GOT3 (cell line): ENCODE measurements at places on chromosomes 13 and 19.

GRCh38 chr13:93466502-93467036, 240.0 kb downstream of the GPC6 start:
- no peak for DNase-seq

DNA sequence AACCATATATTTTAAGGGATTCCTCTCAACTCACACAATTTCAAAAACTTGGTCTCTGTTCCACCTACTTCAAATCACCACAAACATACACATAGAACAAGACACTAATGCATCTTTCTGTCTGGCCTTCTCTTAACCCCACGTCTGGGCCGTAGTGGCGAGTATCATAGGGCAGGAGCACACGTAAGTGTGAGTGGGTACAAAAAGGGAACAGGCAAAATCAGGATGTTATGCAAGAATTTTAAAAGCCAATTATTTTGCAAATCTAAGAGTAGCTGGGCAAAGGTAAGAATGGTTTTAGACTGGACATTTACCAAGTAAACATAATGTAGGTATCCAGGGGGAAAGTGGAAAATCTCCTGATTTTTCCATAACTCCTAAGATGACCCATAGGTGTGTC, 35.1 kb downstream of the MTMR6 start:
- no peak for DNase-seq

GRCh38 chr19:3778899-3779723, 7.1 kb downstream of the MATK start:
- DNase-seq, result no peak

GRCh38 chr13:97134364-97135095, 87.6 kb upstream of the MBNL2 start:
- DNase-seq, result no peak

DNA sequence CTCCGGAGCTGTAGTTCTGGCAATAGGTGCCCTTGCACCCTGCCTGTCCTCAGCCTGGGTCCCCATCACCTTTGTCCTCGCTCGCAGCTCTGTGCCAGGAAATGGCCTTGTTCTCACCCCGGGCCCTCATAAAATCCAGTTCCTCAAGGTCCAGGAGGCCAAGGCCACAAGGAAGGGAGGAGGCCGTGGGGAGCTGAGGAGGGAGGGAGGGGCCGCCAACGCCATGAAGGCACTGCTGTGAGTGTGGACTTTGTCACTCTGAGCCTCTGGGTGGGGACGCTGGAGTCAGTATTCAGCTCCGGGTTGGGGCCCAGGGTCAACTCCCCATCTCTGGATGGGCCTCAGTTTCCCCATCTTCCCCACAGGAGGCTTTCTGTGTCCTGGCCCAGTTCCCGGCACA, 9.2 kb upstream of the GNA11 start:
- no peak for DNase-seq

DNA sequence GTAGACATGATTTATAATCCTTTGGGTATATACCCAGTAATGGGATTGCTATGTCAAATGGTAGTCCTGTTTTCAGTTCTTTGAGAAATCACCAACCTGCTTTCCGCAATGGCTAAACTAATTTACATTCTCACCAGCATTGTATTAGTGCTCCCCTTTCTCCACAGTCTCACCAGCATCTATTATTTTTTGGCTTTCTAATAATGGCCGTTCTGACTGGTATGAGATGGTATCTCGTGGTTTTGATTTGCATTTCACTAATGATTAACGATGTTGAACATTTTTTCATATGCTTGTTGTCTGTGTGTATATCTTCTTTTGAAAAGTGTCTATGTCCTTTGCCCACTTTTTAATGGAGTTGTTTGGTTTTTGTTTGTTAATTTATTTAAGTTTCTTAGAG, 165.1 kb downstream of the PDS5B start:
- DNase-seq, result no peak

DNA sequence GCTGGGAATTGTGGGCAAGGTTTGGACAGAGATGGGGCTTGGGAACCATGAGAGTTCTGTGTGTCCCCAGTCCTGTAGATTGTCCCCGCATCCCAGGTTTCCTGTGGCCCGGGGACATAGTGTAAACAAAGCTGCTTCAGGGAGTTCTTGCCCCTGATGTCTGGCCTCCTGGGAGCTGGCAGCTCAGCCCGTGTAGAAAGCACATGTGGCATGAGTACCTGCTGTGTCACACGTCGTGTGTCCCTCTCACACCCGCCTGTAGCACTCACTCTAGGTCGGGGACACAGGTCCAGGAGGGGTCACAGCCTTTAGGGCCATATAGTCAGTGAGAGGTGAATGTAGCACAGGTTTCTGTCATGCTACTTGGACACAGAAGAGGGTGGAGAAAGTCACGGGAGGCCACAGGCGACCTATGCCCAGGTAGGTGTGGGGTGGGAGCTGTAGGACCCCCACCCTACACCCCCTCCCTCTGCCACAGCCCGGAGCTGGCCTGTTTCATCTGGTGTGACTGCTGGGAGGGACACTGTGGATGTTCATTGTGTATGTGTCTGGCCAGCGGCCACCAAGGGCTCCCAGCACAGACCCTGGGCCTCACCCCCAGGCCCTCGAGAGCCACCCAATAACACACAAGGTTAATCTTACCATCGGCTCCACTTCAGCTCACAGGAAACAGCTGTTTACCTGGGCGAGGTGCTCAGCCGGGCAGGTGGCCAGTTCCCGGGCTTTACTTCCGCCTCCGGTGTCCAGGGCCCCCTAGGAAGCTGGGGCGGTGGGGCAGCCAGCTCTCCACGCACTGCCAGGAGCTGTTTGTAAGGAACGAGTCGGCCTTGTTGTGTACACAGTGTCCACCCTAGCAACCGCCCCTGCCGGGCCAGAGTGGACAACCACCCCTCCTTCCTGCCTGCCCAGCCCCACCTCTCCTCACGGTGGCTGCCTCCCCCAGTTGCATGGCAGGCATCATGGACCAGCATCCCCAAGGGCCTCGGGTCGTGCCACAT, 49.7 kb downstream of the COMP start:
- no peak for DNase-seq

DNA sequence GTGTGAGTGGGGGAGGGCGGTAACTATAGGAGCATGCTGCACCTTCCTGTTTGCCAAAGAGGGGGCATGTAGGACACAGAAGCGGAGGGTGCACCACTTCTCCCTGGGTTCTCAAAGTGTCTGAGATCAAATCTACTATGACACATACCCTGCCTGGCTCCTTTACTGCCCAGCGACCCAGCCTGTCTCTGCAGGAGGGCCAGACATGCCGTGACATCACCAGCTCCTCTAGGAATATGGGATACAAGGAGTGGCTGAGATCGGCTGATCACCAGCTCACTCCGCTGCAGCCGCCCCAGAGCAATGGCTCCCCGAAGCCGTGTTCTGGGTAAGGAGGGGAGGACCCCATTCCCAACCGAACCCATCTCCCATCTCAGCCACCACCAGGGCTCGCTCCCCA, 16.4 kb upstream of the IGFL1 start:
- DNase-seq, result no peak

- DNase-seq, result no peak
These were observed at the start of gene ICAM3 for GRCh38 chr19:10339380-10339960. Gene ICAM3 (minus strand): TSS chr19:10339624. CDS start chr19:10339614, 10 bp downstream.

- no peak for DNase-seq
These were observed 41.6 kb downstream of the ARHGAP35 start for GRCh38 chr19:46902402-46902766.

DNA sequence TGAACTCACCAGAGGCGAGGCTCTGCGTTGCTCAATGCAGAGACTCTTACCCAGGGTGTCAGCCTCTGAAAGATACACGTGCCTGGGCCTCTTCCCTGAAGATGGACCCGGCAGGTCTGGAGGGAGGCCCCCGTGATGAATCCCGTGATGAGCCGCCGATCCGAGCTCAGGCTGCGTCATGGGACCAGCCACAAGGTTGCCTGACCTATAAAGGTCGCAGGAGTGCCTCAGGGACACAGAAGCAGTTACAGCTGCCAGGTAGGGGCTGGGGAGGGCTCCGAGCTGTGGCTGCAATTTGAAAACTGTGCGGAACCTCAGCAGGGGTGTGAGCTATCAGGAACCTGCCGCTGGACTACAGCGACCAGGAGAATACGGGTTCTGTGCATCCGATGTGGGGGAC, 10.5 kb upstream of the ATP11A start:
- no peak for DNase-seq

- DNase-seq, result no peak
These were observed 27.2 kb downstream of the COL4A2 start for GRCh38 chr13:110334256-110334655.

DNA sequence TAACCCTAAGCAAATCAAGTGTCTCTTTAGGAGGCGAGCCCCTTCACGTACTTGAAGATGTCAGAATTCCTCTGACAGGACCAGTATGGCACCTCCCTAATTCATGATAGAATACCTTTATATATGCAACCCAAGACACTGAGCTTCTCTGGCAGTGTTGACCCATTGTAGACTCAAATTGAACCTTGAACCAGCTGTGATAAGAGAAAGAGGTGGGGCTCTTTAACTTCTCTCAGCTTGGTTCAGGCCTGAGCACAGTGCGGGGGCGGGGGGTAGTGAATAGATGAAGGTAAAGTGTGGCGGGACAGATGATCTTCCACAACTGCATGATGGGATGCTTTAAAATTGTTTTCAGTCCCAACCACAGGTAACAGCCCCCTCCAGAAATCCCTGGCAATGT, 12.1 kb downstream of the MBNL2 start:
- DNase-seq, result no peak

- DNase-seq, result no peak
These were observed 150.5 kb downstream of the COL4A1 start for GRCh38 chr13:110156301-110157049.

DNA sequence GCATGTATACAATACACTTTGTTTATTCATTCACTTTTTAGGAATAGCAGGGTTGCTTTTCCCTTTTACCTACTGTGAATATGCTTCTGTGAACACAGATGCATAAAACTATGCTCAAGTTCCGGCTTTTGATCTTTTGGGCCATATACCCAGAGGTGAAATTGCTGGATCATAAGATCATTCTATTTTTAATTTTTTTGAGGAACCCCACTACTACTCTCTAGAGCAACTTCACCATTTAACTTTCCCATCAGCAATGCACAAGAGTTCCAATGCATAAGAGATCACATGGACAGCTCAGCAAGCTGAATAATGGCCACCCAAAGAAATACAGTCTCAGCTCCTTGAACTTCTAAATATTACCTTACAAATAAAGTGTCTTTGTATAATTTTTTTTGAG, 17.0 kb upstream of the SIGLEC10 start:
- no peak for DNase-seq

DNA sequence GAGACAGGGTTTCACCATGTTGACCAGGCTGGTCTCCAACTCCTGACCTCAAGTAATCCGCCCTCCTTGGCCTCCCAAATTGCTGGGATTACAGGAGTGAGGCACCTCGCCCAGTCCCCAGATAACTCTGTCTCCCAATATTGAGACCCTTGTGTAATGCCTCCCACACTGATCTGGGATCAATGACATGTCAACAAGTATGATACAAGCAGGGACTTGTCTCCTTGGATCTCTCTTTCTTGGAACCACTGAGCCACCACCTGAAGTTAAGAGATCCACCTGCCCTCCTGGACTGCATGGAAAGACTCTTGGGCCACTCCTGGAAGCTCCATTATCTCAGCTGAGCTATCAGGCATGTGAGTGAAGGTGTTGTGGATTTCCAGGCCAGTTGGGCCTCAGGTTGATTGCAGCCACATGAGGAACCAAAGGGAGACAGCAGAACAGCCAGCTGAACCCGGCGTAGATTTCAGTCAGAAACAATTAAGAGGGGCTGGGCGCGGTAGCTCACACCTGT, 15.1 kb downstream of the NFKBID start:
- no peak for DNase-seq

DNA sequence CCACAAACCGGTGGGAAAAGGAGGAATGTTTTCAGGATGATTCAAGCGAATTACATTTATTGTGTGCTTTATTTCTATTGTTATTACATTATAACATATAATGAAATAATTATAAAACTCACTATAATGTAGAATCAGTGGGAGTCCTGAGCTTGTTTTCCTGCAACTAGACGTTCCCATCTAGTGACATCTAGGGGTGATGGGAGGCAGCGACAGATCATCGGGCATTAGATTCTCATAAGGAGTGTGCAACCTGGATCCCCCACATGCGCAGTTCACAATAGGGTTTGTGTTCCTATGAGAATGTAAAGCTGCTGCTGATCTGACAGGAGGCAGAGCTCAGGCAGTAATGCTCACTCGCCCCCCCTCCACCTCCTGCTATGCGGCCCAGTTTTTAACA, 54.5 kb downstream of the SPTBN4 start:
- no peak for DNase-seq

- no peak for DNase-seq
These were observed 76.3 kb downstream of the ZNF536 start for GRCh38 chr19:30448386-30449077.

- no peak for DNase-seq
These were observed 383.0 kb downstream of the SLITRK1 start for GRCh38 chr13:83499286-83499685.

- DNase-seq, result no peak
These were observed at the start of gene KIRREL2 for GRCh38 chr19:35856546-35857149. Gene KIRREL2 (plus strand): TSS chr19:35856911. CDS start chr19:35857120, 209 bp downstream.

DNA sequence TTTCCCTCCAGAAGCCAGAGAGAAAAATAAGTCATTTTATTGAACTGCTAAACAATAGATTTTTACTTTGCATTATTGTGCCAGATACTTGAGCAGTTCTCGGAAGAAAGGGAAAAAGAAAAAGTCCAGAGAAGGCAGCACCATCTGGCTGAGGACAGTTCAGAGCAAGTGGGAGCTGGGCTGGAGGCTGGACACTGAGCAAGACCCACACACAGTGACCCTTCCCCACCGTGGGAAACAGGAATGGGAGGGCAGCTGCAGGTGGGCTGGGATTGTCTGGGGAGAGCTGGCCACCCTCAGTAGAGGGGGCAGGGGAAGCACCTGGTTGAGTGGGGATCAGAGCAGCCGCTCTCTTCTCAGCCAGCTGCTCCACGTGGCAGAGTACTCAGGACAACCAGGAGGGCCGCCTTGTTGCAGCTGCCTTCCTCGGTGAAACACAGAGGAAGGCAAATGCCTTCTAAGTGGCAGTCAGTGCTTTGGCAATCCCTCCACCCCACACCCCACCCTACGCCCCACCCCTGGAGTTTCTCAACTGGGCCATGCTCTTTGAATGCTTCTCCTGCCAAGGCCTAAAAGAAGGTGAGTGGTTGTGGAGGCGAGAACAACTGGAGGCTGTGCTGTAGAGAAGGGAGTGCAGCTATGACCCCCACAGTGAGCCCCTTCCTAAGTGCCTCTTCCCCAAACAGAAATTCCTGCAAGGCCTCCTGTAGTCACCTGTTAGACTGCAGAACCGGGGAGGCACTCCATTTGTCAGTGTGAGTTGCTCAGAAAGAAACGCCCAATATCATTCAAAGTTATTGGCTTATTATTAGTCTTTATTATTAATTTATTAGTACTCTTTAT, 179.3 kb downstream of the ZIC5 start:
- no peak for DNase-seq

DNA sequence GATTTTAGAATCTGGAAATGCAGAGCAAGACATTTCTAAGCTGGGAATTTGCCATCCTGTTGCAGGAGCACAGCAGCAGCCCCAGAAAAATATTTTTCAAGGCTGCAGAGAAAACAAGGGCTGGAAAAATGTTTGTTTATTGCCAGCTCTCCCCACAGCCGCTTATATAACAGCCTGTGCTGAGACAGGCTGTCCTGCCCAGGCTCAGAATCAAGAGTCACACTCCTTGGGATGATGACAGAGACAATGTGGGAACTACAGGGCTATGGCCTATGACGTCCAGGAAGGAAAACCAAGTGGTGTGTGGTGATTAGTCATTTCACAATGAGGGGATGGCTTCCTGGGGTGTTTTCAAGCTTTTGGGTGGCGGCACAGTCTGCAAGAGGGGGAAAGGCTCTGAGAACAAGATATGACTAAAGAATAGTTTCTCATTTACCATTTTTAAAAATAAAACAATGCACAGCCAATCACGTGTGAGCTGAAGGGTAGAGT, 136.3 kb upstream of the SERP2 start:
- DNase-seq, result no peak

- no peak for DNase-seq
These were observed 85.2 kb downstream of the LMO7 start for GRCh38 chr13:75721307-75721706.
